NCI-H2081 (cell line): ENCODE measurements at places on chromosomes 2 and 18.

DNA sequence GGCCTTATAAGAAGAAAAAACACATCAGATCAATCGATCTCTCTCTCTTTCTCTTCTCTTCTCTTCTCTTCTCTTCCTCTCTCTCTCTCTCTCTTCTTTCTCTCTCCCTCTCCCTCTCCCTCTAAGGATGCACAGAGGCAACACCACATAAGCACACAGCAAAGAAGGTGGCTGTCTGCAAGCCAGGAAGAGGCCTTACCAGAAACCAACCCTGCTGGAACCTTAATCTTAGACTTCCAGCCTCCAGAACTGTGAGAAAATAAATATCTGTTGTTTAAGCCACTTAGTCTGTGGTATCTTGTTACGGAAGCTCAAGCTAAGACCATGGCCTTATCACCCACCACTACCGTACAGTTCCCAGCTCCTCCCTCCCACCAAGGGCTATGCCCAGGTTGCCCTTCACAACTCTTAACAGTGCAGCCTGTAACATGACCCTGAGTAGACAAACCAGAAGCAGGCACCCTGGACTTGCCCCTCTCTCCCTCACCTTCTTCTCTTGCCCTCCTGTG is 25.2 kb upstream of the TMEM237 start:
- no peak for DNase-seq

GRCh38 chr18:63457977-63458376 is 18.8 kb upstream of the SERPINB5 start:
- no peak for DNase-seq

GRCh38 chr2:112800881-112801583 is 16.7 kb upstream of the IL1A start:
- no peak for DNase-seq

- peak; percentile 64 for DNase-seq
These were observed 887.9 kb downstream of the NRXN1 start for GRCh38 chr2:50143822-50144575.

- no peak for DNase-seq
These were observed 121.9 kb downstream of the HDAC4 start for GRCh38 chr2:239278941-239279365.

GRCh38 chr2:48059975-48060374 is 153.7 kb upstream of the FBXO11 start:
- no peak for DNase-seq

- no peak for DNase-seq
These were observed 135.9 kb downstream of the PRPF40A start for GRCh38 chr2:152581360-152581759.

- DNase-seq: no peak
These were observed 274.9 kb downstream of the CLIP4 start for GRCh38 chr2:29390136-29390535.

DNA sequence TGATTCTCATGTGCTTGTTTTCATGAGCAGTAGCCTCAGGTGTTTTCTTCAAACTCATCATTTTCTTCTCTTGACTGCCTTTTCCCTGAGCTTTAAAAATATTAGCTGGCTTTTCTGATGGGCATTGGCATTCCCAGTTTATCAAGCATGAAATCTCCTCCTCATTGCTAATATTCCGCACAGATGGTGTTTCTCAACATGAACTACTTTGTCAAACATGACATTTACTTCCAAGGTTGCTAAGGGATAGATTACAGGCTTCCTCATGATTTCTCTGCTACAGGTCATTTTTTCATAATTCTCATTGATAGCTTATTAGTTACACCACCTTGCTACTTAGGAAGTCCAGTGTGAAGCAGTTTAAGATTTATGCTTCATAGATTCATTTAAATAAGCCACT is 1116.9 kb upstream of the CNTNAP5 start:
- DNase-seq: no peak

- no peak for DNase-seq
These were observed 177.9 kb upstream of the ARL4C start for GRCh38 chr2:234674781-234675201.

DNA sequence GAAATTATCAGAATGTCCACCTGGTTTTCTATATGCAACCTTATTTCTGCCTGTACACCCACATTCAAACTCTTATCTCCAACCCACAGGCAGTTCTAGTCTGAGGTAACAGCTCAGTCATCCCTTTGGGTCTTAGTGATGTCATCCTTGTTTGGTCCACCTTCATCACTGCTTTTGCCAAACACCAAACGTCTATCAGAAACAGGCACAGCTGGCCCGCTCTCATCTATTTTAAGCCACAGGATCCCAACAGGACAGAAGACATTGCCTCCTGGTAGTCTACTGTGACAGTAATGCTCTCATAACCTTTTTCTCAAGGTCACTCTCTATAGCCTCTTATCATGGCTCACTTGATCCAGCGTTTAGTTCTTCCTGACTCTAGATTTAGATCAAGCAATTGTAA is 99.0 kb upstream of the CHAC2 start:
- DNase-seq: no peak

GRCh38 chr2:236101311-236101950 is 66.8 kb downstream of the GBX2 start:
- DNase-seq: no peak

GRCh38 chr18:70058916-70059315 is 111.2 kb upstream of the CD226 start:
- DNase-seq: no peak

DNA sequence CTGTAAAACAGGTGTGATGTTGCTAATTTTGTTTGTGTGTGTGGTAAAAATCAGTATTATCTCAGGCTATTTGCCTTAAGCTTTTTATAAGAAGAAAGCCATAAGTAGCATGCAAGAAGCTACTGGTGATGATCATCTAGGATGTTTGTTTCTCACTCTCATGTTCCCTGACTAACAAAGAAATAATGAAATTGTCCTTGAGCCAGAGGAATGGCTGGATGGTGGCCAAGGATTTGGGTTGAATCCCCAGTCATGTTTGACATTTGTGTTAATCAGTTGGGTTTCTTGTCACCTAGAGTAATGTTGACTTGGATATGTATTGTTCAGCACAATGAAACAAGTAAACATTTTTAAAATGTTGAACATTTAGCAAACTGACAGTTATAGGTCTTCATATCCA is 496.8 kb upstream of the ZEB2 start:
- no peak for DNase-seq

DNA sequence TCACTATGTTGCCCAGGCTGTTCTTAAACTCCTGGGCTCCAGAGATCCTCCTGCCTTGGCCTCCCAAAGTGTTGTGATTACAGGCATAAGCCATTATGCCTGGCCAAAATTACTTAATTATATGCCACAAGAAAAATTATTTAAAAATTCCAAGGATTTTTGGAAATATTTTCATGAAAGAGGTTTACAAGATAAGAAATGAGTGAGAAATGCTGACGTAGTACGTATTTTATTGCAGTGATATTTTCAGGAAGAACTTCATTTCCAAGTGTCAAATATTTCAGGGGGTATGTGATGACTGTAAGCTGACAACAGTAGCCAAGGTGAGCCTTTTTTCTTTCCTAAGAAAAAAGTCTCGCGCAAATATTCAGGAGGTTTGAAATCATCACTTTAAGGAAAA is 20.8 kb downstream of the NIF3L1 start:
- no peak for DNase-seq

- DNase-seq: no peak
These were observed 103.4 kb downstream of the ALPK2 start for GRCh38 chr18:58525517-58525916.

DNA sequence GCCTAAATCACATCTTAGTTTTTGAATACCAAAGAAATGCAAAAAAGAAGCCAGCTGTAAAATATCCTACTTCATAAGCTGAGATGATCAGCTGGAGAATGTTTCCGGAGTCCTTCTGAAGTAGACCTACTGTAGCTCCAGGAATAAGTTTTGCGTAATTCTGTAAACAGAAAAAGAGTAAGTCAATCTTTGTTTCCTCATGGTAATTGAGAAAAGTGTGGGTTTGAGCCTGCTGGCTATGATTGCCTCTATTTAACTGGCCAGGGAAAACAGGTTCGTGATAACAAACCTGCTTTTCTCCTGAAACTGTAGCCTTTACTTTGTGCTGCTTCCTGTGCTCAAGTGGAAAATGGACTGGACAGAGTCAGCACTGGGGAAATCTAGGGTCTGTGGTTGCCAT is 58.2 kb downstream of the ITGB6 start:
- no peak for DNase-seq

DNA sequence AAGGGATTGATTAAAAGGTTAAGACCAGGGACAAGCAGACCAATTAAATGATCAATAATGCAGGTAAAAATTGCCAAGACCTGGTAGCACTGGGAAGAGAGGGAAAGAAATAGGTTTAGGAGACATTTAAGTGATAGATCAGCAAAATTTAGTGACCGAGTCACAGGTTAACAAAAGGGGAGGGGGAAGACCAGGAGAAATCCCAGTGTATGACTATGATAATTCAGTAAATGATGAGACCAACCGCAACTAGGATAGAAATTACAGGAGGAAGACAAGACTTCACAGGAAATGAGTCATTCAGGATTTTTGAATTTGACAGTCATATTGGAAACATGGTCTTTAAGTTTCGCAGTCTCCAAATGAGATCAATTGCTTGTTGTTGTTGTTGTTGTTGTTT is 62.9 kb downstream of the COBLL1 start:
- no peak for DNase-seq

GRCh38 chr2:102130647-102130991 is 11.9 kb upstream of the IL1R1 start:
- no peak for DNase-seq

- no peak for DNase-seq
These were observed 75.7 kb downstream of the TTC21B start for GRCh38 chr2:165877565-165878550.

GRCh38 chr2:126244937-126245336 is 411.0 kb upstream of the GYPC start:
- DNase-seq: peak; percentile 47

DNA sequence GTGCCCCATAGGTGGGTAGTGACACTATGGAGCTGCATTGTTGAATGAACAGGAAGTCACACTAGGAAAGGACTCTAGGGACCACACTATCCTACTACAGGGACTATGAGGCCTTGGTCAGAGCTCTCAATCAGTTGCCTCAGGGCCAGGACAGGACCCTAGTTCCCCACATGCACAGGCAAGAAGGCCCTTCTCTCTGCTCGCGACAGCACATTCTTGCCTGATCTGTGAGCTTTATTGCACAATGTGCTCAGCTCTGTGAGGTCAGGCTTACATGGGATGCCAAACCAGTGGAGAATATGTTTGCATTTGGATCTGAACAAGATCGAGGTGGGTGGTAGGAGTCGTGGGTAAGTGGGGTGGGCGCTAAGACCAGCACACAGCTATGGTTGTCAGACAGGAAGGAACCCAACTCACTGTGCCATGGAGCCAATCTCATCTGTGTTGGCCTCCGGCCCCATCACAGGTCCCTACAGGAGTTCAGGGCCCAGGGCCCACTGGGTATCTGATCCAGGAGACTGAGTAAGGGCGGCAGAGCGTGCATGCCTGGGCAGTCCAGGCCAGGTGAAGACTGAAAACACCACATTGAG is 8.0 kb downstream of the PCARE start:
- DNase-seq: no peak

- DNase-seq: no peak
These were observed 30.8 kb downstream of the GRHL1 start for GRCh38 chr2:9982248-9982647.

GRCh38 chr18:36628435-36629137 is 200.2 kb downstream of the TPGS2 start:
- DNase-seq: no peak

- no peak for DNase-seq
These were observed 511.4 kb downstream of the KCNJ3 start for GRCh38 chr2:155209696-155210450.

DNA sequence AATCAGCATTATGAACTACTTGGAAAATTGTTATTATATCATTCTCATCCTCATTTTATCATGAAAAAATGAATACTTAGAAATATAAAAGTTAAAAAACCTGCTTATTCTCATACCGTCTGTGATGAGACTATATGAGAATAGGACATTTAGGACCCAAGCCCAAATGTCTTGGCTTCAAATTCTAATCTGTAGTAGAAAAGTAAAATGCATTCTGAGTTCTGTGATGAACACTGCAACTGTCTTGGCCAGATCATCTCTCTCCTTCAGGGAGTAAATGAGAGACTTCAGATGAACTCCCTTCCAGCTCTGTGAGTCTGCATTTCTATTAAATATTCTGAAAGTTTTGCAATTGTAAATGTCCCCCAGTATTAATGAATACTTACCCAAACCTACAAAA is 940.7 kb upstream of the KLHL29 start:
- DNase-seq: no peak

- DNase-seq: no peak
These were observed at the start of gene GPR55 for GRCh38 chr2:230924470-230925341. Gene GPR55, minus strand, starts transcription at chr2:230925242. Its CDS starts 14,280 bp downstream, at chr2:230910962.

- DNase-seq: no peak
These were observed 13.1 kb downstream of the ZAP70 start for GRCh38 chr2:97726261-97727064.

DNA sequence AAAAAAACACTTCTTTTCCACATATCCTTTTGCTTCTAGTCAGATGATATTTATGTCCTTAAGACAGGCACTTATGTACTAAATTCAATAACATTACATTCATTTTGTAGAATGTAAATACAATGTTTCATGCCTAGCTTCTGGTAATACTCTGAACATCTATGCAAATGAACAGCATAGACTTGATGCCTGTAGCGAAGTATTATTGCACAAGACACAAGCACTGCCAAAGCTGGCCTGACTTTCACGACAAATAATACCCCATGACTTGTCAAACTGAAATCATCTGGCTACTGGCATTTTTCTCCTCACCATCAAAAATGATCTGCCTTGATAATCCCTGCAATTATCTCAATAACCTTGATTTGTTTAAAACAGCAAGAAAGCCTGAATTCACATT is 101.3 kb downstream of the L3MBTL4 start:
- DNase-seq: no peak

- no peak for DNase-seq
These were observed 500.2 kb downstream of the FBXO15 start for GRCh38 chr18:73647391-73647790.

DNA sequence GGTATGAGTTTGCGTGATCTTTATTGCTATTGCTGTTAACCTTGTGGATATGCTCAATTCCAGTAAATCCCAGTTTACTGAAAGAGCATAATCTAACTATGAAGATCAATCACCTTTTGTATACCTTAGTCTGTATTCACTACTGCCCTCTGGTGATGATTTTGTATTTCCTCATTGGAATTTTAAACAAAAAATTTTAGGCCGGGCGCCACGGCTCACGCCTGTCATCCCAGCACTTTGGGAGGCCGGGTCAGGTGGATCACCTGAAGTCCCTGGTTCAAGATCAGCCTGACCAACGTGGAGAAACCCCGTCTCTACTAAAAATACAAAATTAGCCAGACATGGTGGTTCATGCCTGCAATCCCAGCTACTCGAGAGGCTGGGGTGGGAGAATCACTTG is 5.1 kb downstream of the COMMD1 start:
- DNase-seq: peak; percentile 17

DNA sequence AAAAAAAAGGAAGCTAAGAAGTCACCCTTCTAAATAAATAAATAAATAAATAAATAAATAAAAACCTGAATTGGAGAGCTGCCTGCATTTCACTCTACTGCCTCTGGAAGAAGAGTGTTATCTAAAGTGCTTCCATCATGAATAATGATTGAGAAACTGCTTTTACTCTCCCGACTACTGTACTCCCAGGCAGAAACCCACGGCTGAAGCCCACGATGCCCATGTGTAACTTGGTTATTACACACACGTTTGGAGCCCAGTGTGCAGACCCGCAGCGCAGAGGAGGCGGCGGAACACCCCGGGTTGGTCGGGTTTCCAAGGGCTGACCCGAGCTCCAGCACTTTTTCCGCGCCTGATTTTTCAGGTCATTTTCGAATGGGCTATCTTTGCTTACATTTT is 697 bp upstream of the SPATS2L start:
- no peak for DNase-seq
